Glomerular endothelial cell (primary cell): ENCODE measurements at places on chromosomes 2 and 18. TPM values are rescaled to one million over a fixed set of nuclear protein-coding genes. Genes with fewer than 3 reads are reported as not detected.

DNA sequence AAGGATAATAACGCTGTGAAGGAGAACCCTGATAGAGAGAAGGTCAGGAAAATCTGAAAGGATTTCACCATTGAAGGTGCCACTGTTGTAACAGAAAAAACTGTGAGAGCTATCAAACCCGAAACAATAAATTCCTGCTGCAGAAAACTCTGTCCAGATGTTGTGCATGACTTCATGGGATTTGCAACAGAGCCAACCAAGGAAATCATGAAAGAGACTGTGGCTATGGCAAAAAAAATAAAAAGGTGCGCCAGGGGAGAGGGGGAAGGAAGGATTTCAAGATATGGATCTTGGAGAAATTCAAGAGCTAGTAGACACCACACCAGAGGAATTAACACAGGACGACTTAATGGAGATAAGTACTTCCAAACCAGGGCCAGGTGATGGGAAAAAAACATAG, 88.0 kb downstream of the LDLRAD4 start:
- no peak for DNase-seq

GRCh38 chr2:89763581-89764485, 1072.4 kb downstream of the RPIA start:
- no peak for DNase-seq

- no peak for DNase-seq
Observed at GRCh38 chr18:27860011-27860410, 316.9 kb downstream of the CDH2 start.

DNA sequence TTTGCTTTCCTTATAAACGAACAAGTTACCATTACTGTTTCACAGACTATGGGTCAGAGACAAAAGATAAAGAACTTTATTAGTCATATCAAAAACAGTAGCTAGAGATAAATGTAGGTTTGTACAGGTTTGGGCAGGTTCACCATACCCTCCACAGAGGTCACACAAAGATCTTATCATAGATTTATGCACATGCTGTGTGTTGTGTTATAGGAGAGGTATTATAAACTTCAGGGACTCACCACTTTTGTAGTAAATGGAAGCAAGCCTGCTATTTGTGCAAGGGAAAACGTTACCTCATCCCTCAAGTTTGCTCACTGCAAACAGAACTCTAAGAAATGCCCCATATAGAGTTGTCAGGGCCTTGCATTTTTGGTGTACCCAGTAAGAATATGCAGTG, 584.5 kb upstream of the LRRTM1 start:
- no peak for DNase-seq

DNA sequence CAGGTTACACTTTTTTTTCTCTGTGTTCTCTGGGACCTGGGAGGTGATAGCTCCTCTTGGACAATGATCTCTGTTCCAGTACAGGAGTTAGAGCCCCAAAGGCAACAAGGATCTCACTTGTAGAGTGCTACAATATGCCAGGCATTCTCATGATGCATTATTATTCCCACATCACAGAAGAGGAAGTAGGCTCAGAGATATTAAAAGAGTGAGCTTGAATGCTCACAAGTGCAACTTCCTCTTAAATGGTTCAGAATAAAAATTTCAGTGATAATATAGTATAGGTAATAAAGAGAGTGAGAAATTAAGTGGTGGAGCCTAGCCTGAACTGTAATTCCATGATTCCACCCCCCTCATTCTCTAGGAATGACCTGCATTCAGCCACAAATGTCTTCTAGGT, 21.4 kb downstream of the POLE4 start:
- DNase-seq, result no peak

The LRATD1 gene
- 9.7 and 17.1 TPM in 2 replicates for total RNA-seq

The ACKR3 gene
- total RNA-seq, result 3.6 and 36.8 TPM in 2 replicates

The TCF23 gene
- not detected in 2 replicates for total RNA-seq
